A549 treated with GW870086 at 1 μM for 4 hours (cell line): ENCODE measurements at places on chromosomes 6 and 20. TPM values are rescaled to one million over a fixed set of nuclear protein-coding genes. Genes with fewer than 3 reads are reported as not detected.

NFATC2 gene
- 7.0 to 9.5 TPM (median 8.5 TPM) in 5 replicates for total RNA-seq

E2F1 gene
- 21.9 to 27.7 TPM (median 25.6 TPM) in 5 replicates for total RNA-seq

BTNL2 gene
- total RNA-seq = not detected in 5 replicates

PCED1A gene
- total RNA-seq = 19.5 to 28.3 TPM (median 26.1 TPM) in 5 replicates

RUNX2 gene
- total RNA-seq = 1.5 to 2.0 TPM (median 1.8 TPM) in 5 replicates

C20orf202 gene
- 0.09 TPM in 1 of 5 replicates, not detected in the others for total RNA-seq

PLCB4 gene
- 13.6 to 17.9 TPM (median 16.3 TPM) in 5 replicates for total RNA-seq

FANCE gene
- 2.6 to 3.8 TPM (median 3.2 TPM) in 5 replicates for total RNA-seq

DSP gene
- 30.1 to 48.6 TPM (median 45.8 TPM) in 5 replicates for total RNA-seq

IRF4 gene
- total RNA-seq = 0.19 to 0.65 TPM (median 0.21 TPM) in 5 replicates

GRM1 gene
- total RNA-seq = 0.02 to 0.03 TPM (median 0.03 TPM) in 3 of 5 replicates, not detected in the others

ZBTB12 gene
- total RNA-seq = 3.1 to 4.0 TPM (median 3.5 TPM) in 5 replicates

SEL1L2 gene
- not detected in 5 replicates for total RNA-seq

ARMC2 gene
- 1.3 to 2.5 TPM (median 1.9 TPM) in 5 replicates for total RNA-seq

HLA-F gene
- total RNA-seq = 4.1 to 4.8 TPM (median 4.5 TPM) in 5 replicates

KIAA1755 gene
- total RNA-seq = 0.13 to 0.18 TPM (median 0.14 TPM) in 4 of 5 replicates, not detected in the other

OR10C1 gene
- not detected in 5 replicates for total RNA-seq

PKIB gene
- 0.84 to 1.6 TPM (median 0.88 TPM) in 5 replicates for total RNA-seq

PTCRA gene
- total RNA-seq = not detected in 5 replicates

RIPOR3 gene
- 0.08 TPM in 1 of 5 replicates, not detected in the others for total RNA-seq

SAMD10 gene
- not detected in 5 replicates for total RNA-seq
